ENCODE measurements at places on chromosomes 7 and 10.

DNA sequence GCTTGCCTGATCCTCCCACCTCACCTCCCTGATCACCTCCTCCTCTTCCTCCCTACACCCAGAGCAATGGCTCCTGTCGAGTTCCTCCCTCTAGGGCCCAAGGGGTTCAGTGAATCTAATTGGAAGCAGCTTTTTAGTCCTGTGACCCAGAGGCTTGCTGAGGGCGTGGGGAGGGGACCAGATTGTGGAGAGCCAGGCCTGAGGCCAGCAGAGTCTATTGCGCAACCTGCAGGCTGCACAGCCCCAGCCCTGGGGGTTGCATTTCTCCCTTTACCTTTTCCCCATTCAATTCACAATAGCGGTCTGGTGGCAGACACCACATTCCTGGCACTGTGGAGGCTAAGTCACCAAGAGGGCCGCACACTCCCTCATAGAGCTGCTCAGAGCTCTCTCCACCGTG, 32.5 kb downstream of the GHRHR start:
- DNase-seq: no peak

DNA sequence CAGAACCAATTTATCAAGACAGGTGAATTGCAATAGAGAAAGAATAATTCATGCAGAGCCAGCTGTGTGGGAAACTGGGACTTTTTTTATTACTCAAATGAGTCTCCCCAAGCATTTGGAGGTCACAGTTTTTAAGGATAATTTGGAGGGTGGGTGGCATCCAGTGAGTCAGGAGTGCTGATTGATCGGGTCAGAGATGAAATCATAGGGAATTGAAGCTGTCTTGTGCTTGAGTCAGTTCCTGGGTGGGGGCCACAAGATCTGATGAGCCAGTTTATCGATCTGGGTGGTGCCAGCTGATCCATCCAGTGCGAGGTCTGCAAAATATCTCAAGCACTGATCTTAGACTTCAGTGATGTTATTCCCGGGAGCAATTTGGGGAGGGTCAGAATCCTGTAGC, 9.9 kb upstream of the MYO1G start:
- no peak for DNase-seq

DNA sequence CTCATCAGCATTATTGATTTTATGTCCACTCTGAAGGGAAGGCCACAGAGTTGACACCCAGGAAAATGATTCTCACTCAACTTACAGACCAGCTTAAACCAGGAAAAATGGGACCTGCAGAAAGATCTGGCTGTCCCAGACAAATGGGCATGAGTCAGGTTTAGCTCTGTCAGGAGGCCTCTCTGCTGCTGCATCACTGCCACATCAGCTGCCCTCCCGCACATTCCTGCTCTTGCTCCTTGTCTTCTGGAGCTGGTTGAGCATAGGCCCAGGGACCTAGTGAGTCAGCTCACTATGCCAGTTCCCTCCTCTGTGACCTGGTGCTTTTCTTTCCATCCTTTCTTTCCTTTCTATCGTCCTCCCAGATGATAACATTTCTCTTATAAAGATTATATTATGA, 18.8 kb upstream of the SMNDC1 start:
- DNase-seq: no peak

- DNase-seq: no peak
Measured at GRCh38 chr10:22453320-22453719, 108.0 kb downstream of the SPAG6 start.

DNA sequence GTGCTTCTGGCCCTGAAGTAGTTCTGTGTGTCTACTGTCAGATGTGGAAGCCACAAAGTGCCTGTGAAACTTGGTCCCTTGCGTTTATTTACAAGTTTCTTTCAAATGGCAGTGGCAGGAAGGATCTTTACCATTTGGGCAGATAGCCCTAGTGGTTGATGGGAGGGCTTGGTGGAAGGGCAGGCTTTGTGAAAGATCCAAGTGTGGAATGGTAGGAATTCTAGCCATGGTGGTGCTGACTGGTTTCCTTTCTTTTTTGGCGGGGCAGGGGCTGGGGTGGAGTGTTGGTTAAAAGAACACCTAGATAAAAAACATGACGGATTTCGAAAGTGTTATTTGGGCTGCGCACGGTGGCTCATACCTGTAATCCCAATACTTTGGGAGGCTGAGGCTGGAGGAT, 27.0 kb downstream of the AUTS2 start:
- DNase-seq: no peak

- no peak for DNase-seq
Measured at GRCh38 chr7:157493017-157493416, 156.2 kb downstream of the DNAJB6 start.

- DNase-seq: no peak
Measured at GRCh38 chr7:64879800-64880199, 23.3 kb upstream of the ZNF273 start.

DNA sequence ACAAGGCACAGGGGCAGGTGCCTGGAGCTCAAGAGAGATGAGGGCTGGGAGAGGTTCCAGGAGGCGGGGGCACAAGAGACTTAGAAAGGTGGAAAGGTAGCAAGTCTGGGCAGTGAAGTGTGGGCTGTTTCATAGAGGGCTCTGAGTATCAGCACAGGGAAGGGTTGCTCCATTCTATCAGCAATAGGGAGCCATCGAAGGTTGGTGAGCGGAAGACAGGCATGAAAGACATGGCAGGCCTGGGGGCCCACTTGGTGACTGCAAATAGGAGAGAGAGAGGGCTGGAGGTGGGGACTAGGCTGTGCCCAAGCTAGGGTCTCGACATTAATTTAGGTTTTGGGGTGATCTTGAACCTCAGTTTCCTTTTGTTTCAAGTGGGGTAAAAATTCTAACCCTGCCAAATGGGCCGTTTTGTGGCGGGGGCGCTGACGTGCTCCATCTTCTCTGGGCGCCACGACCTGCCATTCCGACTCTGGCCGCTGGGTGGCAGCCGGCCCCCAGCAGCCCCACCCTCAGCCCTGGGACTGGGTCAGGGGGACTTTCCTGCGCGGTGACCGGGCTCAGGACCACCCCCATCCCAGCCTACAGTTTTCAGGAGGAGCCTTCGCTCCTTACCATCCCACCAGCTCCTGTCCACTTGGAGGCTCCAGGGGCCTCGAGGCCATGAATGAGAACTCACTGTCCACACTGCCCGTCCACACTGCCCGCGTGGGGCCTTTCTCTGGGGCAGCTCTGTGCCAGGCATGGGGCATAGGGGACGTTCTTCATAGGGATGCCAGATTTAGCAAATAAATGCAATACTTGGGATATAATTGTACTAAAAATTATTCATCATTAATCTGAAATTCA, 37.2 kb upstream of the PCBD1 start:
- peak; percentile 69 for DNase-seq

DNA sequence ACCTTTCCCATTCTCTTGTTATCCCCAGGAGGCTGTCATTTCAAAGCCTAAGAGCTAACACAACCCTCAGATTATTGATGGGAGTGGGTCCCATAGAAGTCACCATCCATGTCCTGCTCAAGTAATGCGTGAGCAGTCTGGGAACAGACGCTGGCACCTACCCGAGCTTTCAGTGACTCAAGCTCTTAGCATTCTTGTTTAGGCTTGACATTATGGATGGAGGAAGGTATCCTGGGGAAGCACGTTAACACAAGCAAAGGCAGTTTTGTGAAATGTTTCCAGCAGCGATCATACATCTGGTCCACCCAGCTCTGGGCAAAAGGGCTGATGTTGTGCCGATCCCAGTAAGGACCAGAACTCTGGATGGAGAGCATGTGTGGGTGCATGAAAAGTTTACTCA, 30.0 kb upstream of the AUTS2 start:
- no peak for DNase-seq

GRCh38 chr7:26664735-26665416, 199.5 kb downstream of the SKAP2 start:
- peak; percentile 25 for DNase-seq

- no peak for DNase-seq
Measured at GRCh38 chr10:86403183-86403797, 36.7 kb upstream of the GRID1 start.

DNA sequence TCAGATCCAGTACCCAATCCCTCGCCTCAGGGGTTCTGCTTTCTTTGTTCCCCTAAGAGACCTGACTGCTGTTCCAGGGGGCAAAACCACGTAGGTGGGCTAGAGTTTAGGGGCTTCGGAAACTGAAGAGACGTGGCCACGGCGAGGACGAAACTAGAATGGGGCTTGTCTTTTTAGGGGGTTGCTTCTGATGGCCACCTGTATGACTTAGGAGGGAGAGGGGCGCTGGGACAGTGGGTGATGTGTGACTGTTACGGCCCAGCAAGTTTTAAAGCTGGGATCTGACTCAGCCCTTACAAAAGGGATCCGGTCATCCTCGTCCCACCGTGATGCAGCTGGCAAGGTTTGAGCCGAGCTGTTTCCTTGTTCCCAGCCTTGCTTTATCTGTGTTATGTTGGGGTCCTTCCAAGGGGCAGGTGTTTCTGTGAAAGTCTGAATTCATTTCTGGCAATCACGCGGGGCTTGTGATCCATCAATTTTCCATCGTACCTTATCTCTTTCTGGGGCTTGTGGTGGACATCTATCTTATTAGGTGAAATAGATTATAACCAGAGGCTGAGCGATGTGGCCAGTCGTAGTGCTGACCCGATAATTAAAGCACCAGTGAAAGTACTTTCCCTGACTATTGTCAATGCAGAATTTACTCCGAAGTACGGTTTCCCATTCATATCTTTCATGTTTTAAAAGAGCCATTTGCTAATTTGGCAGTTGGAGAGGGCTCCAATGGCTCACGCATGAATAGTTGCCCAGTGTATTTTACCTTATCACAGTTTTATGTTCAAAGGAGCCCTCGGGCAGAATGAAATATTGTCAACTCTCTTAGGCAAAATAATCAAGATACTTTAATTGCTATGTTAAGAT, 830 bp downstream of the MET start:
- no peak for DNase-seq

DNA sequence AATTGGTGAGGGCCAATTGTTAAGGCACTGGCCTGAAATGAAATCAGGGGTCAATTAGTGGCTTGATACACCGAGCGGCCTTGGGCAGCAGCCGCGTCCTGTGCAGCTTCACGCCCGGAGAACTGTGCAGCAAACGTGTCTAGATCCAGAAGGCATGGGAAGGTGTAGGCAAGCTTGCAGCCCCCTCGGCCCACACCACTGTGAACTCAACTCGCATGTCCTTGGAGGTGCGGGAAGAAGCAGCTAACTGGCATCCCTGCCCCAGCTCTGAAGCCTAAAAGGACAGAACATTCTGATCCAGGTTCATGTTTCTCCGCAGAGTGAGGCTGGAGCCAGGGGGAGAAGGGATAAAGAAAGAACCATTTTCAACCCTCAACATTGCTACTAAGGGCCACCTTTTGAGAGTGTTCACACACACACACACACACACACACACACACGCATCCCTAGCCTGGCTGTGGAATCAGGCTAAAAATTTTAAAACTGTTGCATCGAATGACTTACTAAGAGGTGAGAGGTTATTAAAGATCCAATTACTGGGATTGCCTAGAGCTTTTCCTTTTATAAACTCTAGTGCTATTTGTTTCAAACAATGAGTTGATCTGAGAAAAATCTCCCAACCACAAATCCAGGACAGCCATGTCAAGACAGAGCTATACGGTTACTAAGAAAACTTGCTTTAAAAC, 104.0 kb downstream of the PARP12 start:
- no peak for DNase-seq

- DNase-seq: no peak
Measured at GRCh38 chr10:15504101-15504840, 133.2 kb upstream of the FAM171A1 start.

DNA sequence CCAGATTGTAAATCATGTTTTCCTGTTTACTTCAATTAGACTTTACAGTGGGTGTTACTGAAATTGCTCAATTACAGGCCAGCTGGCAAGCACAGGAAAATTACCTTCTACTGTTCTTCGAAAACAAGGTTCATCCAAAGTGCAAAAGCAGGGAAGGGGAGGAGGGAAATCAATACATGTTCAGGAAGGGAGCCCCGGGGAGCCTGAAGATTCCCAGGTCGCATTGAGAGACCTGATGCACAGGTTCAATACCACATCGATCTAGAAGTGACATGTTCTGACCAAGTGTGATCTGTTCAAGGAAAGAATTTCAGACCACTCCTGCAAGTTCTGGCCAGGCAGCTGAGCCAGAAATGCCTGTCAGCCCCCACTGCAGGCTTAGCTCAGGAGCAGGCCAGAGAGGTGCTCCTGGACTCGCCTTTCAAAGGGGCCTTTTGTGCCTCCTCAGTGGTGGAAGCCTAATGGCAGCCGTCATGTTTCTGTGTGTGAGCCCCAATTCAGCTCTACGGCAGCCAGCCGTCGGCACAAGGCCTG, 35.9 kb downstream of the FAM53B start:
- no peak for DNase-seq

GRCh38 chr7:155252444-155252887, 45.2 kb upstream of the INSIG1 start:
- DNase-seq: no peak

- DNase-seq: no peak
Measured at GRCh38 chr10:54708591-54708990, 92.4 kb downstream of the PCDH15 start.

- no peak for DNase-seq
Measured at GRCh38 chr7:151039850-151040548, 8.3 kb upstream of the ASIC3 start.

DNA sequence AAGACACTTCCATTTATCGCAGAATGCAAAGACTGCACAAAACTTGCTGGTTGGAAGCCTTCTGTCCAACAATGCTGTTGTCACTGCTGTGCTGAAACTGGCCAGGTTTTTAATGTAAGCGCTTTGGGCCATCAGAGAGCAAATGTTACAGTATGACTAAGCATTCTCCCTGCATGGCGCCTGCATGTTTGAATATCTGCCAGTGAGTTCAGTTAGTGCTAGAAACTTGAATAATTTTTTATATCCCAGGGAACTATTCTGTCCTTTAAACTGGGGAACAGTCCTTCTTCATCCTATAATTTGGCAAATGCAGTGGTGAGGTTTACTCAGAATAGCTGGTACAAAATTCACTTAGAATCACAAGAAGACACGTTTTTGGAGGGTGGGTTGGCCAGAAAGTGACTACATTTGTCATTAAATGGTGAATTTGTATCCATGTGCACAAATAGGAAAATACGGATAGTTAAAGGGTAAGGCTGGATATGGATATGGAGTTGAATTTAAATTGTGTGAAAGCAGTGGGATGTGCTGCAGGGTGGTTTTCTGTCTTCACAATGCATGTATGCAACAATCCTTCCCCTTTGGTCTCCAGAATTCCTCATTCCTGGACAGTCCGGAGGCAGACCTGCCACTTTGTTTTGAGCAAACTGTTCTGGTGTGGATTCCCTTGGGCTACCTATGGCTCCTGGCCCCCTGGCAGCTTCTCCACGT, 1.7 kb downstream of the ABCC2 start:
- DNase-seq: no peak

DNA sequence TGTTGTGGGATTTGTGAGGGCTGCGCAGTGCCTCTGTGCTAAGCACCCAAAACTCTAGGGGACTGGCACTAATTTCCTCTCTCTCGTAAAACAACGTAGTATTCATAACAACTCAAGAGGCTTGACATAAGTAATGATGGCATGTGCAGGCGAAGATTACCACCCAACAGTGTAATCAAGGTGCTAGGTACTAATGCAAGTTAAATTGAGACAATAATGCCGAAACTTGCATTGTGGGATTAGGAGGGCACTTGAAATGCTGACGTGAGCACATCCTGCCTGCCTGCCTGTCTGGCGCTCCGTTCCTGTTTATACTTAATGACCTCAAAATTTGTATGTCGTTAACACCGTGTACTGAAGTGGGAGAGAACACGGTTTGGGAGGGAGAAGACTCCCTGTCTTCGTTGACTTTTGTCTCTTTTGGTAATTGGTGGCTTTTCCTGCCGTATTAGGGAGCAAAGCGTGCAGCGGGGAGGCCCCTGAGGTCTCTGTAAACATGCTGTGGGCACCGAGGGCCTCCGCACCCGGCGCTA, 139.0 kb downstream of the MGMT start:
- DNase-seq: no peak

Data from stimulated activated CD4-positive, alpha-beta T cell treated with anti-CD3 and anti-CD28 coated beads, Interleukin-15, amount 100 ng/mL, for 24 hours (primary cell).